MG63 (cell line): ENCODE measurements at places on chromosomes 4 and X. TPM values are rescaled to one million over a fixed set of nuclear protein-coding genes. Genes with fewer than 3 reads are reported as not detected.

- no peak for DNase-seq
Observed at GRCh38 chr4:7007142-7007907, 35.8 kb upstream of the TADA2B start.

GRCh38 chr4:88196013-88196365 is 37.5 kb upstream of the ABCG2 start:
- no peak for DNase-seq

DNA sequence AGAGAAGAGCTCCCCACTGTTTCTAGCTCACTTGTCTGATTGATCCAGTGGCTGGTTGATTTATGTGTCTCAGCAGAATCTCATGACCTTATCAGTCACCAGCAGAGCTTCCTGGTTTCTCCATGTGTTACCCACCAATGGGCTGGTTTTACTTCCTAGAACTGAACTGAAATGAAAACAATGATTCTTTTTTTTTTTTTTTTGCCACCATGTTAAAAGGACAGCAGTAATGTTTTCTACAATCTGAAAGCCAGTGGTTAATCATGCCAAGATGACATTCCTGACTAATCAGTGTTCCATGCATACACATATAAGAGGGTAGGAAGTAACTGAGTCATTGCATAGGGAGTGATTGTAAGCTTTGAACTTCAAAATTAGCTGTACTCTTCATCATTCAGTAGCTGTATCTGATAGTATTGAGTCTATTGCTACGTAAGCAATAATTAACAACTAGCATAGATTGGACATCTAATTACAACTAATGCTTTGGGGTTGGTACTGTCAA is 67.7 kb downstream of the SLC4A4 start:
- DNase-seq, result no peak

- no peak for DNase-seq
Observed at GRCh38 chr4:40409835-40410234, 74.7 kb downstream of the CHRNA9 start.

DNA sequence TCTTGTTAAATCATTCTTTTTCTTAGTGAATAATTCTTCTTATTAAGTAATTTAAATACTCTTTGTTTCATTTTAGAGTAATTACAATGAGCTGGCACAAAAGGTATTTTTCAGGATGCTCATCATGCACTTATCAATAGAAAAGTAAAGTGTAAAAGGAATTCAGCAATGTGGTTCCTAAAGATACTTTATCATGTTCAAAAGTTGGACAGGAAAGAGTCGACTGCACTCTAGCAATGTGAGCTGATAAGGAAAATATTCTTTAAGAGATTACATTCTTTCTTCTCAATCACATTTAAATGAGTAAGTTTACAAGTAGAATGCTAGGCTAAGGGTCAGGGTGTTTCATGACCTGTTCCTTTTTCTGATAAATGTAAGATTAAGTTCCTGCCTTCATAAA is 609.5 kb upstream of the FAM241A start:
- DNase-seq, result no peak

GRCh38 chr4:169059306-169060211 is 49.5 kb upstream of the CBR4 start:
- no peak for DNase-seq

GRCh38 chr4:103091601-103092223 is 7.9 kb downstream of the BDH2 start:
- no peak for DNase-seq

GRCh38 chr4:120440730-120441129 is 374.1 kb upstream of the MAD2L1 start:
- DNase-seq, result no peak

GRCh38 chr4:101160792-101161592 is 186.3 kb downstream of the PPP3CA start:
- no peak for DNase-seq

DNA sequence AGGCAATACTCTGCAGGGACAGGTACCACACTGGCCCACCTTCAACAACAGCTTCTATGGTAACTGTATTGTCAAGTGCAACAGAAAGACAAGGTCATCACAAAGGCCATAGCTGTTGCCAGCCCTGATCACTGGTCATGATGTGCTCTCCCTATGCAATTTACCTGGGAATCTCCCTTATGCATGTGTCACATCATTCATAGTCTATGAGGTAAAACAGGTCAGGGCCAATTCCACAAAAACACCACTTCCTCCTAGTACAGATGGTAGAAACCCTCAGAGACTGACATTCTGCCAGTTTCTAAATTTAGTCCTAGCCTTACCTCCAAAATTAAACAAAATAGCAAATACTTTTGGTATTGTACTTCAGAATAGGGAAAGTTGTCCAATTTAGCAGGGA is 132.8 kb downstream of the MGST2 start:
- DNase-seq, result no peak

DNA sequence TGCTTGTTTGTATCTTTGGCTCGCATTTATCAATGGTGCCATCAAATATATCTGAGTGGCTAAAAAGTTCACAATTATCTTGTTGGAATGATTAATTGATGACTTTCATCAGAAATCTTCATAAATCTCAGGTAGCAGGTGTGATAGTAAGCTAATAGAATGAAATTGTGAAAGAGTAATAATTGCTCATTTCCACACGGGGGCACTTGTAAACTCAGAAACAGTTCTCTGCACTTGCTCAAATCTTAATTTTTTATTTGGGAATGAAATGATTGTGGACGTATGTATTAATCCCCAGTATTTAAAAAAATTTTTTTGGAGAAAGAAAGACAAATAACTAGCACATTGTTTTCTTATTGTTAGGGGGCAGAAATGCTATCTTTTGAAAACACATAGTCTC is 132.8 kb downstream of the DTHD1 start:
- no peak for DNase-seq

DNA sequence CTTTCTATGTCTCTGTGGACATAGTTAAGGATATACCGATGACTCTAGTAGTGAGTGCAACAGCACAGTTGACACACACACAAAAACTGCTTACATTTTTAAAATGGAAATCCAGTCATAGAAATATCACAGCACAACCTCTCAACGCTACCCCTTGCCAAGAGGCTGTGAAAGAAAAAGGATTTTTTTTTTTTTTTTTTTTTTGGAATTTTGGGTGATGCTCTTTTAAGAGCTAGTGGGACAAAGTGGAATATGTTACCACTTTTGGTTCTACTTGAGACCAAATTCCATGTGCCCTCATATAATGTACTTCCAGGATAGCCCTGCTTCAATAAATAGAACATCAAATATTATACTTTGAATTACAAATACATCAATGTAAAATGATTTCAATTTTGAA is 381.1 kb upstream of the MAGEB2 start:
- no peak for DNase-seq

DNA sequence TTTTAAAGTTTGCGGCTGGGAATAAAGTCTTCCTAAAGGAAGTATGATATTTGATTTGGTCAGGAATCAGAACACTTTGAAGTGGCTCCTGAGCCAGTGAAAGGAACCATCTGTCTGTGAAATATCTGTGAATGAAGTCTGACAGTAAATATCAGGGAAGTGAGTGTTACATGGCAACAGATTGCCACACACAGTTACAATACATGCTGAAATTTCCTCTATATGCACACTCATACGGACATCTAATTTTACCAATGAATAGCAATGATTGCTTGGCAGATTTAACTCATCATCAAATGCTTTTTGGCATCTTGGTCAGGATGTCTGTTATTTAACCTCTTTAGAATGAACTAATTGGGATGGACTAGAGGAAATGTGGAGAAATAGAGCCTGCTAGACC is 1023.8 kb downstream of the FAT4 start:
- DNase-seq, result no peak

- no peak for DNase-seq
Observed at GRCh38 chrX:54708404-54708803, 89.7 kb downstream of the ITIH6 start.

- no peak for DNase-seq
Observed at GRCh38 chr4:1136048-1136447, 22.7 kb upstream of the RNF212 start.

DNA sequence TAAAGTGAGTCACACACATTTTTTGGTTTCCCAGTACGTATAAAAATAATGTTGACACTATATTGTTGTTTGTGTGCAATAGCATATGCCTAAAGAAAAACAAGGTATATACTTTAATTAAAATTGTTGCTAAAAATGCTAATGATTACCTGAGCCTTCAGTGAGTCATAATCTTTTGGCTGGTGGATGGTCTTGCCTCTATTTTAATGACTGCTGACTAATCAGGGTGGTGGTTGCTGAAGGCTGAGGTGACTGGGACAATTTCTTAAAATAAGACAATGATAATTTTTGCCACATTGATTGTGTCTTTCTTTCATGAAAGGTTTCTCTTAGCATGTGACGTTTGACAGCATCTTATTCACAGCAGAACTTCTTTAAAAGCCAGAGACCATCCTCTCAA is 21.0 kb upstream of the ANXA10 start:
- no peak for DNase-seq

- DNase-seq, result no peak
Observed at GRCh38 chr4:104979083-104979760, 167.5 kb upstream of the TET2 start.

GRCh38 chr4:140071806-140072205 is 82.2 kb downstream of the MAML3 start:
- DNase-seq, result no peak

DNA sequence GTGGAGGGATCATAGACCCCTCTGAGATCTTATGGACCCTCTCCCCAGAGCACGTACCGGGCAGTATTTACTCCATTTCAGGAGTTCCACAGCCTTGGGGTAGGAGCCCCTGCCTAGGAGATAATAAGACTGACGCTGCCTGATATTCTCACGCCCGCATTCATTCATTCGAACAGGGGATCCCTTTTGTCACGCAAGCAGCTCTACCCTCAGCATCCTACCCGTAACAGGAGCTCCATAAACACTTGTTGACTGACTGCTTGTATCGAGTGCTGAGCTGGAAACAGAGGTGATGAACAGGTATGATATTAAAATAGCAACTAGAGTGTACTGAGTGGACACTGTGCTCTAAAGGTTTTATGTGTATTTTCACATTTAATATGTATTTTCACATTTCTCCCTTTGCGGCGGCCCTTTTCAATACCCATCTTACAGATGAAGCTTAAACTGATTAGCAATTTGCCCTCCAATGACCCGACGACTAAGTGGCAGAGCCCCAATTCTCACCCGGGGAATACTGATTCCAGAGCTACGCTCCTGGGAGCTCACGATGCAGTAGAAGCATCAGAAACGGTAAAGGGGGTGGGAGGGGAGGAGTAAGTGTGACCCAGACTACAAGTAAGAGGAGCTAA is 888 bp downstream of the RAB28 start:
- peak; percentile 10 for DNase-seq

GRCh38 chrX:133674726-133675470 is 259.6 kb upstream of the GPC4 start:
- no peak for DNase-seq

- DNase-seq, result no peak
Observed at GRCh38 chr4:78638337-78639172, 87.0 kb downstream of the ANXA3 start.

GRCh38 chr4:184028561-184029374 is 123.7 kb downstream of the STOX2 start:
- peak; percentile 6 for DNase-seq

GRCh38 chr4:77181720-77182119 is 24.7 kb downstream of the CCNG2 start:
- DNase-seq, result no peak

- no peak for DNase-seq
Observed at GRCh38 chr4:5759236-5760075, 48.5 kb downstream of the EVC start.

DNA sequence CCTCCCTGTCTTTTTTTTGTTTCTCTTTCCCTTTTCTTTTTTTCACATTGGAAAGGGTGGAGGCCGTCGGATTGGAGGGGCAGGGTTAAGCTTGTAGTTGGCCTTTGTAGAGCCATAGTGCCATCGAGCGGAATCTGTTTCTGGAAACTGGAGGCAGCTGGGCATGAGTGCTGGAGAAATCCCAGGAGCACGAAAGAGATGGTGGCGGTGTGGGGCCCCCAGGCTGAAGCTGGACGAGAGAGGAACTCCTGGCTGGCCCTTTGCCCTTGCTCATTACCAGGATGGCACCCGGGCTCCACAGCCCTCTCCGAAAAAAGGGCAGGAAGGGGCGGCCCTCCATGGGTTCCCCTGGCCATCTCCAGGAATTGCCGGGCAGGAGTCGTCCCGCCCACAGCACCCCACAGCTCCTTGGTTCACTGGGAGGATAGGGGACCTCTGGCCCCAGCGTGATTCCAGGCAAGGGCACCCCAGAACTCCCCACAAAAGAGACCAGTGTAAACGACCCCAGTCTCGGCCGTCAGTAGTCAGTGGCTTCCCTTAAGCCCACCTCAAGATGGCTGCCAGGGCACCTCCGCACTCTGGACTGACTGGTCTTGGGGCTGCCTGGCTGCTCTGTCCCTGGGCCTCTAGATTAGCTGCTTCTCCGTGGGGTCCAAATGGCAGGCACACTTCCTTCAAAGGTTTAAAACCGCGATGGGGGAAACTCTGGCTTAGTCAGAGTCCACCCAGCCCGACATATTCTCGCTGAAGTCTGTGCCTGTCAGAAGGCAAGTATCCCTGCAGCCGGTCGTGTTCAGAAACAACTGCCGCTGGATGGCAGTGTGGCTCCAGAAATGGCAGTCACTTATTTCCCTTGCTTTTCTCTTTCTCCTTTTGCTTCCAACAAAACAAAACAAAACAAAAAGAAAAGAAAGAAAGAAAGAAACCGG is 74.1 kb downstream of the NBDY start:
- peak; percentile 24 for DNase-seq

DNA sequence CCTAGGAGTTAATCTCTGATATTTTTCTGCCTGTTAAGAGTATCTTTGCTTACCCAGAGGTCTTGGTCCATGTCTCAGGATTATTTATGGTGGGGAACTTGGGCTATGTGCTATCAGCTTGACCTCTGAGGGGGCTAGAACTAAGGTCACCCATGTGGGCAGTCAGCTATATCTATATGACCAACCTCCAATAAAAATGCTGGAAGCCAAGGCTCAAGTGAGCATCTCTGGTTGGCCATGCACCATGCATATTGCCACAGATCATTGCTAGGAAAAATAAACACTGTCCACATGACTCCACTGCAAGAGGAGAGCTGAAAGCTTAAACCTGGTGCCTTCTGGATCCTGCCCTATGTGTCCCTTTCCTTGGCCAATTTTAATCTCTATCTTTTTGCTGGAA is 196.5 kb upstream of the SLC7A11 start:
- no peak for DNase-seq

DNA sequence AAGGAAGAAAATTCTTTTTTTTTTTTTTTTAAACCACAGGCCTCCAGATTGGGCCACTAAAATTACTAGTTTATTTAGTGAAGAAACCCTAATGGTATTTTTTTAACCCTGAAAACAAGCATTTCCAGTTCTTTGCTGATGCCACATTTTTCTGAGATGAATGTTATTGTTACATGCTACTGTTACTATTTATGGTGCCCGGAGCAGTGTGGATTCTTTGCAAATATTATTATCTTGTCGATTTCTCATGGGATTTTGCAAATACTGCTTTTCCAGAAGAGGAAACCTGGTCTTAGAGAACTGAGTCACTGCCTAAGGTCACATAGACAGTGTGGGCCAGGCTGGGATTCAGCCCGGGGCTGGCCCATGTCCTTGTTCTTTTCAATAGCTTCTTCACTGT is 8.7 kb upstream of the ALAS2 start:
- DNase-seq, result no peak

The CEP44 gene
- 7.8 and 24.9 TPM in 2 replicates for total RNA-seq

The SPOCK3 gene
- total RNA-seq, result 1.3 TPM in 1 of 2 replicates, not detected in the other

The TDO2 gene
- total RNA-seq, result not detected in 2 replicates

The IGSF1 gene
- not detected in 2 replicates for total RNA-seq

The USP17L11 gene
- not detected in 2 replicates for total RNA-seq

The F11 gene
- total RNA-seq, result not detected in 2 replicates

The PGRMC1 gene
- 120 and 147 TPM in 2 replicates for total RNA-seq

The PABPC1L2A gene
- not detected in 2 replicates for total RNA-seq

The BRS3 gene
- not detected in 2 replicates for total RNA-seq

The HTN3 gene
- total RNA-seq, result not detected in 2 replicates

The MAGEB16 gene
- not detected in 2 replicates for total RNA-seq

The MAGEA1 gene
- not detected in 2 replicates for total RNA-seq

The TLR10 gene
- total RNA-seq, result not detected in 2 replicates
